GM12878 (cell line): ENCODE measurements at places on chromosomes 11 and 22.

- no peak for DNase-seq
These were observed 81.6 kb upstream of the SUSD2 start for GRCh38 chr22:24099666-24100065.

DNA sequence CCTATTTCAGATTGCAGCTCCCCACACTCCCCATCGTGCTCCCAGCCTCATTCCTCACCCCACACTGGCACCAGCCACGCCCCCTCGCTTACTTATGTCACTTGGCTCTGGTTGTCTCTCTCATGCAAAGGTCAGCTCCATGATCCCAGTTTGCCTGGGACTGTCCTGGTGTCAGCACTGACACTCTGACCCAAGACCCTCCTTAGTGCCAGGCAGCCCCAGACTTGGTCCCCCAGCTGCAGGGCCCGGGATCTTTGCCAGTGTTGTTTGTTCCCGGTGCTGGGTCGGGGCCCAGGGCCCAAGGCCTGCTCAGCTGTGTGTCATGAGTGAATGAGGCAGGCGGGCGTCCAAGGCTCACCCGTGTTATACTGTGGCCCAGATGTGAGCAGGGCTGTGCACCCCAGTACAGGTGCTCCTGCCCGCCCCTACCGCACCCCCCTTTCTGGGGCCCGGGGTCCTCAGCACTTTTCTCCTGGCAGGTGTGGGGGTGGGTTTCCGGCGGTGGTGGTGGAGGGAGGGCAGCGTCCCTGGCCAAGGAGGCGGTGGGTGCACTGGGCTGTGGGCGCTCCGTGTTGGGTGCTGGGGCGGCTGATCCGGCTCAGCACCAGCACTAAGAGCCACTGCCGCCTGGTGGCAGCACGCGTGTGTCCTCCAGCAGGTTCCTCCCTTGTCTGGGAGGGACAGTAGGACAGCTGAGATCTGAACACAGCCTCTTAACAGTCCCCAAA lies 19.5 kb downstream of the IL17REL start:
- no peak for DNase-seq

DNA sequence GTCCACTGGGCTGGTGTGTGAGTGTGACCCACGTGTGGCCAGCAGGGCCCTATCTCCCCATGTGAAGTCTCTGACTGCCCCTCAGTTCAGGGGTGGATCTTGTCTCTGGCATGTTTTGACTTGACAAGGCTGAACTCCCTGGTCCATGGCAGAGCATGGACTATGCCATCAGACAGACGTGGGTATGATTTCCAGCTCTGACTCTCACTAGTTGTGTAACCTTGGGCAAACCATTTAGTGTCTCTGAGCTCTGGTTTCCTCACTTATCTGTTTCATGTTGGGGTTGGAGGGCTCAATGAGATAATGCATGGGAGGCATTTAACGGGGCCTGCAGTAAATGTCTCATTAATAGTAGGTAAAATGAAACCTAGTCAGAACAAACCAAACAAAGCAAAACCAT lies 254.5 kb upstream of the NARS2 start:
- DNase-seq, result no peak

GRCh38 chr11:34567733-34568132 lies 53.2 kb upstream of the EHF start:
- no peak for DNase-seq

- no peak for DNase-seq
These were observed at the start of gene MPPED2 for GRCh38 chr11:30586251-30587144. TSS of gene MPPED2 (minus strand) at chr11:30586353. CDS start at chr11:30580373, 5,980 bp downstream.
